ENCODE measurements at places on chromosomes 6 and 20. TPM values are rescaled to one million over a fixed set of nuclear protein-coding genes. Genes with fewer than 3 reads are reported as not detected.
A peak's percentile ranks its signal among the peaks of the same experiment; 100 is the strongest.

DNA sequence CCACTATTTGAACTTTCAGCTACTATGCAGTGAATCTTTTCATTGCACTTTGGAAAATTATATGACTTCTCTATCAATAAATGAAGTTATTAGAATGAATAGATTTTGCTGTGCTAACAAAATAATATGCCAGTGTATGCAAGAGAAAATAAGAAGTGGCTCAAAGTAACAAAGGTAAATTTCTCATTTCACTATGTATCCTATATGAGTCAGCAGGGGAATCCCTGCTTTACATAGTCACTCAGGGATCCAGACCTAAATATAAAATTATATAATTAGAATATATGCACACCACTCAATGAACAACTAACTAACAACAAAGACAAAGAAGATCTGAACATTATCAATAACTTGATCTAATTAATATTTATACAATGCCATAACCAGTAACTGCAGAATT, 390.8 kb upstream of the IRAK1BP1 start:
- DNase-seq = no peak

GRCh38 chr6:105839266-105839665, 246.9 kb upstream of the PRDM1 start:
- DNase-seq = no peak

DNA sequence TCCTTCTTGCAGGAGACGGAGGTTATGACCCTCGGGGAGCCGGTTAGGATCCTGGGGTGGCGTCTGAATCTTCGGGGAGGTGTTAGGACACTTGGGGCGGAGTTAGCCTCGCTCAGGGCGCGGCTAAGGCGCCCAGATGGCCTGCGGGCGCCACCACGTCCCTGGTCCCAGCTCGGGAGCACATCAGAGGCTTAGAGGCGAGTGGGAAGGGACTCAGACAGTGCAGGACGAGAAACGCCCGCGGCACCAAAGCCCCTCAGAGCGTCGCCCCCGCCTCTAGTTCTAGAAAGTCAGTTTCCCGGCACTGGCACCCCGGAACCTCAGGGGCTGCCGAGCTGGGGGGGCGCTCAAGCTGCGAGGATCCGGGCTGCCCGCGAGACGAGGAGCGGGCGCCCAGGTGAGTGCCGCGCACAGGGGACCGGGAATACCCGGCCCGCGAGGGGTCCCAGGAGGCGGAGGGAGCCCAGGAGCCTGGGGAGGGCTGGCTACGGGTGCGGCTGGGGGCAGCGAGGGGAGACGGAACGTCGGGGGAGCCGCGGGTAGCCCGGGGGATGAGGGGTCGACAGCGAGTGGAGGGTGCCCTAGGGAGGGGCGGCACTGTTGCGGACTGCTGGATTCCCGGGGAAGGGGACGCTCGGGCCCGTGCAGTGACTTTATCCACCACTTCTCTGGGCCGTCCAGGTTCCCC, at the start of gene HCK:
Gene HCK (plus strand): TSS at position 153 of the 688 bp plus-strand sequence.
- DNase-seq = no peak

- no peak for DNase-seq
Observed at GRCh38 chr6:12654107-12654506, 62.5 kb upstream of the PHACTR1 start.

DNA sequence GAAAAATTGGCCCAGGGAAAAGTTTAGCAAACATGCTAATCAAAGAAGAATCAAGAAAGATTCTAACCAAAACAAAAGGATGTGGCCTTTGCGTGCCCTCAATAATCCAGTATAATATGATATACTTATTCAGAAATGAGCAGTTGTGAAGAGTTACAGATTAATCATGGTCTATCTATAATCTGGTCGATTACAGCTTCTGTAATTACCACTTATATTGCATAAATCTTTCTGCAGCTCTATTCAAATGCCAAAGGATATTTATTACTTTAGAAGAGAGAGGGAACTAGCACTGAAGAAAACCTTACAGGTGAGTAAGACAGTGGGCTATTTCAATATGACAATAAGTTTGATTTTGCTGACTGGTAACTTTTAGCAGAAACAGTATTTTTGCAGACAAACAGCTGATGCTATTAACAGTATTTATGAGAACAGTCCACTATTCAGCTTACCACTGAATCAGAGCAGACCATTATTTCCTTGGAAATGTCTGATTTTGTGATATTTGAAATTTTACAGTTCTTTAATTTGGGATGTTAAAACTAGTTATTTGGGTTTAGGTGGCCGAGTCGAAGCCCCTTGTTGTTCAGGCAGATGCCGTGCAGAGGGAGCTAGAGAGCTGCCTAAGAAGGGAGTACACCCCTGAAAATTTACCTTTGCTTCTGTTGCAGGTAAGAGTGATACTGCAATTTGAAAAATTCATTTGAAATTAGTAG, 92.2 kb downstream of the CEP57L1 start:
- peak; percentile 44 for DNase-seq

The PDE7B gene
- total RNA-seq = 3.9 TPM

The FUT9 gene
- not detected for total RNA-seq

The ADNP gene
- total RNA-seq = 26.8 TPM

The C6orf132 gene
- total RNA-seq = 2.6 TPM

The BPI gene
- total RNA-seq = not detected

The FERMT1 gene
- 4.3 TPM for total RNA-seq

The RAD21L1 gene
- total RNA-seq = not detected

All from fibroblast of villous mesenchyme (primary cell).